Activated B cell treated with CpG ODN at 0.5 μM for 24 hours (primary cell): ENCODE measurements at places on chromosomes 4 and X.

- H3K4me3 ChIP-seq, result no peak overlapping the region
- DNase-seq, result no peak
- H3K27me3 ChIP-seq, result no peaks in the 10 kb centered on the region
- no peaks in the 10 kb centered on the region for H3K4me1 ChIP-seq
- H3K36me3 ChIP-seq, result no peaks in the 10 kb centered on the region
Observed at GRCh38 chr4:125832161-125832560, 517.4 kb downstream of the FAT4 start.

- H3K27ac ChIP-seq, result no peak overlapping the region
- no peak for DNase-seq
- no peaks in the 10 kb centered on the region for H3K27me3 ChIP-seq
- no peak overlapping the region for H3K4me3 ChIP-seq
Observed at GRCh38 chr4:16952896-16953630, 54.6 kb upstream of the LDB2 start.

GRCh38 chr4:123893011-123893981, 496.7 kb downstream of the SPRY1 start:
- no peaks in the 10 kb centered on the region for H3K36me3 ChIP-seq
- no peaks in the 10 kb centered on the region for H3K27me3 ChIP-seq
- H3K4me3 ChIP-seq, result no peak overlapping the region
- no peak for DNase-seq

- peaks cover 34% of the 10 kb centered on the region for H3K36me3 ChIP-seq
- H3K4me3 ChIP-seq, result no peak overlapping the region
- DNase-seq, result no peak
- no peak overlapping the region for H3K27ac ChIP-seq
Observed at GRCh38 chr4:173284463-173284862, 49.7 kb downstream of the HMGB2 start.
